IMR-90 (cell line): ENCODE measurements at places on chromosomes 6 and 20. TPM values are rescaled to one million over a fixed set of nuclear protein-coding genes. Genes with fewer than 3 reads are reported as not detected.

Gene MKKS
- 7.5 and 8.1 TPM in 2 replicates for total RNA-seq

Gene PBOV1
- total RNA-seq: not detected in 2 replicates

Gene SCUBE3
- total RNA-seq: 19.9 and 21.1 TPM in 2 replicates

Gene SPAG4
- total RNA-seq: 1.8 and 1.9 TPM in 2 replicates
